ENCODE measurements at places on chromosomes 4 and X. TPM values are rescaled to one million over a fixed set of nuclear protein-coding genes. Genes with fewer than 3 reads are reported as not detected.
A peak's percentile ranks its signal among the peaks of the same experiment; 100 is the strongest.

- DNase-seq: no peak
Measured at GRCh38 chrX:23503835-23504539, 163.3 kb upstream of the PRDX4 start.

GRCh38 chr4:161919442-161920220, 244.2 kb downstream of the FSTL5 start:
- DNase-seq: no peak

DNA sequence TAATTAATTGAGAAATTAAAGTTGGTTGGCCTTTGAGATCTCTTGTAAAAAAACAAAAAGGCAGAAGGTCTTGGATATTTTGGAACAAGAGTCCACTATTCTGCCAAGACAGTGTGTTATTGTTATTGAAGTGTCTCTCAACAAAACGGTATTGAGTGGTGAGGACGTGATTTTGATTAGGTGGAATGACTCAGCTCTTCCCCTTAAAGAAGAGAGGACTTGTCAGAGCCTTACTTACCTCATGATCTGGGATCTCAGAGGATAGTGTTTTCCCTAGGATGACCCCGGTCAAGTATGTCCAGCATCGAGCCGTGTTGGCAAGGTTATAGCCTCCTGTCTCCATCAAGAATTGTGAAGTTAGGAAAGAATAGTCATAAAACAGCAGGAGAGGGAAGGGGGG, 110.9 kb downstream of the HDAC8 start:
- no peak for DNase-seq

DNA sequence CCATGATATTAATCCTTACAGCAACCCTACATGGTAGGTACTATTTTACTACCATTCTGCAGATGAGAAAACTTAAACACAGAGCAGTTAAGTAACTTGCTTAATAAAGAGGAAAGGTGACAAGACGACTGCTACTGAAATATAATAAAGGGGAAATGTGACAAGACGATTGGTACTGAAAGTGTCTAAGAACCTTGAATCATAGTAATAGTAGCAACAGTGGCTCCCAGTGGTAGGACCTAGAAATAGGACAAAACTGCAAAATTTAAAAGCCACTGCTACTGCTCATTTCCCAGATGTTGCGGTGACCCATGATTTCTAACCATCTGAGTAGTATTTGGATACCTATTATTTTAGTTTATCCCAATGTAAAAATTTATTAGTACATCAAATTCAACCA, 89.5 kb downstream of the TASL start:
- no peak for DNase-seq

GRCh38 chr4:76198411-76199237, 15.0 kb downstream of the SCARB2 start:
- peak; percentile 79 for DNase-seq

GRCh38 chrX:40097504-40098263, at the start of gene BCOR:
BCOR (minus strand) TSS chrX:40097958; CDS start chrX:40077929, 20,029 bp downstream.
- peak; percentile 88 for DNase-seq

DNA sequence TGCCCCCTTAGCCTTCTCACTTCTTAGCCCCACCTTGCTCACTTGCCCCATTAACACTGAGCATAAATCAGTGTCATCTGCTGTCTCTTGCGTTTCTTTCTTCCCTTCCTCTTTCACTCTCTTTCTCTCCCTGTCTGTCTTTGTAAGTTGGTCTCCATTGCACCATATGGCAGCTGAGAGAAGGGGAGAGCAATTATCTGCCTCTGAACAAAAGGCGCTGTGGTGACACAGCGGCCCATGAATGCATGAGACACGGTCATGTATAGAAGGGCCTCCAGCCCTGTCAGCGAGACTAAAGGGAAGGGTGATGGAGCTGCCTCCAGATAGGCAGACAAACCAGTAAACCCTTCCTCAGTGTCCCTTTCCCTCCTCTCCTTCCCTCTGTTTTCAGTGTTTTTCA, 88.8 kb upstream of the PCDH18 start:
- no peak for DNase-seq

GRCh38 chrX:105269386-105269785, 48.9 kb upstream of the TEX13A start:
- DNase-seq: no peak

DNA sequence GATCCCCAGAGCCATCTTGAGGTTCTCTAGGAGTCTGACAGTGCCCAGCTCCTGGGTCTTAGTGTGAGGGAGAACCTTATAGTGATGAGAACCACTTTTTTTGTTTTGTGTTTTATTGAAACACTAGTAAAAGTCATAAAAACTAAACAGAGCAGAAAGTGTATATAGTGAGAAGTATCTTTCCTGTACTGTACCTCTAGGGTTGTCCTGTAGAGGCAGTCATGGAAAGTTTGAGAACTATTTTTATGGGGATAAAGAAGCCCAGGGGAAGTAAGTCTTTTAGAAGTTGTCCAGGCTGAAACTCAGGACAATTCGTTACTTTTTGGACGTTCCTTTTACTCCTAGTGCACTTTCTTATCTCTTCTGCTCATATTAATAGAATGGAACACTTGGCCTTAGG, 40.9 kb downstream of the ADH5 start:
- no peak for DNase-seq

ADGRG4 gene
- total RNA-seq: not detected

RPA4 gene
- 0.30 TPM for total RNA-seq

HSFX2 gene
- total RNA-seq: not detected

Measured in activated CD4-positive, alpha-beta T cell treated with anti-CD3 and anti-CD28 coated beads for 36 hours (primary cell).